ENCODE measurements at places on chromosomes 7 and 10.

- peak; percentile 31 for DNase-seq
Measured at GRCh38 chr7:142556740-142557139, 192.5 kb upstream of the PRSS1 start.

DNA sequence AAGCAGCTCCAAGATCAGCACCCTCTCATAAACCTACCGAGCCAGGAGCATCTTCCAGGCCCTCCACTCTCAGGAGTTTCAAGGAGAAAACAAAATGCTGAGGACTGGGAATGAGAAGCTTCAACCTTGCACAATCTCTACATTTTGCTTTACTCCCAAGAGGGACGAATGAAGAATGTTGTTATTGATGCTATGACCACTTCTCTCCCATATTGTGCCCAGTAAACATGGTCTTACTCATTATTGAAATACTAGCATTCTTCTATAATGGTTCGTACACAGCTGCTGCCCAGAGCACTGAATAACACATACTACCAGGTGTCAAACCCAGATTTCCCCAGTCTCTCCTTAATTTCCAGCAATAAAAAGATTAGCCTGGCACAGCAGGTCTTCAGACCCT is 63.4 kb upstream of the BET1 start:
- no peak for DNase-seq

DNA sequence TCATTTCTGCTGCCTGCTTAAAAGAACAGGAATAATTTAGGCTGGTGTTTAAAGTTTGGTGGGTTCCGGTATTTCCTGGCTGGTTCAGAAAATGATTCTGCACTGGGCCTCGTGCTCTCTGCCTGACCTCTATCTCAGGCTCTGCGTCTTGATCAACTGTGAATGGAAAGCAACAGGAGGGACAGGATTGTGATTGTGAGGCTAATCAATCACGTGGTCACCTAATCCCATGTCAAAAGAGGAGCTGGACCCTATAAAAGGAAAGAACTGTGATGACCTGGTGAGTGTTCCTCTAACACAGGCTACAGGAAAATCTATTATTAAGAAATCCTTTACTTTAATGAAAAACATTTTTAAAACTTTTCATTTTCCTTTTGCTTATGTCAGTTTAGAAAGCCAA is at the start of gene DHX32:
DHX32 (minus strand) TSS at position 101 of the 400 bp plus-strand sequence. CDS start 468 bp downstream, outside the sequence.
- DNase-seq: no peak

DNA sequence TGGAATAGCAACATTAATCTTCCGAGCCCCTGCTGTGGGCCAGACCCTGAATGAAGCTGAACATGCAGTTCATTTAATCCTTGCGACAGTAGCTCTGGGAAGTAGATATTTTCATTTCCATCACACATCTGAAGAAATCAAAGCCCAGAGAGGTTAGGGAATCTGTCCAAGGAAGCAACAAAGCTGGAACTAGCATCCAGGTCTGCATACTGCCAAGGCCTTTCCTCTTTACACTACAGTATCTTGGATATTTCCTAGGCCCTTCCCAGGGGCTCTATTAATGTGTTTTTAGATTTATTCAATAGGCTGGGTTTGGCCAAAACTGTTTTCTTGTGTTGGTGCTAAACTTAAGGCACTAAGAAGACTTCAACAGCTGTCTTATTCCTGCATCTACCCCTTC is 48.1 kb downstream of the FAM13C start:
- no peak for DNase-seq

DNA sequence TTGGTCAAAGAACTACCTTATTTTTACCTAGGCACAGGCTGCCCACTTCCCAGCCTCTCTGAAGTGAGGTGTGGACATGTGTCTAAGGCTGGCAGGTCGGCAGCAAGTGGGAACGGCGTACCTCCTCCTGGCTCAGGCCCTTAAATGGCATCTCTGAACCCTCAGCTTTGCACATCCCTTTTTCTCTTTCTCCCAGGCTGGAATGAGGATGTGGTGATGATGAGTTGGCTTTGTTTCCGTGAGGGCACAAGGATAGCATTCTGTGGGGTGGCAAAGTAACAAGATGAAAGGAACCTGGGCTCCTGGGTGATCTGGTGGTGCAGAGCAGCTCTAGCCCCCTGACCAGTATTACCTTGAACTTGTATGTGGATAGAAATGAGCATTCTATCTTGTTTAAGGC is 196.8 kb downstream of the REEP3 start:
- no peak for DNase-seq

DNA sequence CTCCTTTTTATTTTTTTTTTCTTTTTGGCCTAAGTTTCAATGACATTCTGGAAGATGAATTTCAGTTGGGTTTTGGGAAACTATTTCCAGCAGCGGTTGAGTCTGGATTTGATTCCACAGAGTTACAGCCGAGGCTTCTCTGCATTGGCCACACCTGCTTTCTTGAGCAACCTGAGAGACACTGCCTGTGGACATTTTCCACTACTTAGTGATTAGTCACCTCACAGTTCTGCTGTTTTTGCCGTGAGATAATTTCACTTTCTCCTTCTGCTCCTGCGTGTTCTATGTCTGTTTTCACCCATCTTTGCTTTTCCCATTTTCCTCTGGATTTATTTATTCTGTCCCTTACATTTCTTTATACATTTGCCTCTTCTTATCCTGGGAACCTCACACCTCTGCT is 243.0 kb downstream of the BICC1 start:
- DNase-seq: no peak

Data from stimulated activated CD8-positive, alpha-beta memory T cell treated with anti-CD3 and anti-CD28 coated beads, Interleukin-4, amount 100 ng/mL, for 48 hours (primary cell).